Activated naive CD4-positive, alpha-beta T cell (primary cell): ENCODE measurements at places on chromosomes 12 and 14.

- DNase-seq, result no peak
Observed at GRCh38 chr12:4116251-4117111, 157.1 kb upstream of the CCND2 start.

GRCh38 chr12:14239350-14239934, 126.0 kb upstream of the ATF7IP start:
- DNase-seq, result no peak

GRCh38 chr12:51793201-51793600, 55.3 kb downstream of the FIGNL2 start:
- no peak for DNase-seq

DNA sequence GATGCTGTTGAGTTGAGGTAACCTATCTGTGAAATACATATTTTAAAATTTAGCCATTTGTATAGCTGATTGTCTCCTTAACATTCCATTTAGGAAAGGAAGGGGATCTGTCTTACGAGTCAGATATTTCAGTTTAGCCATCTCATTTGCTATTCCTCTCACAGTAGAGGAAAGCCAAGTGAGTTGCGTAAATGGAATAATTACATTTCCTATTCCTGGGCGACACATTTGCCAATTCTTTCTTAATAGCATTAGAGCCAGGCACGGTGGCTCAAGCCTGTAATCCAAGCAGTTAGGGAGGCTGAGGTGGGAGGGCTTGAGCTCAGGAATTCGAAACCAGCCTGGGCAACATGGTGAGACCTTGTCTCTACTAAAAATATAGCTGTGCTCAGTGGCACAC, 116.3 kb downstream of the TMX1 start:
- DNase-seq, result no peak

- no peak for DNase-seq
Observed at GRCh38 chr14:68585690-68586089, 207.2 kb downstream of the ZFP36L1 start.

GRCh38 chr12:51848326-51848727, at the start of gene FIGNL2:
Gene FIGNL2, minus strand, starts transcription at chr12:51848718. Its CDS starts 26,305 bp downstream, at chr12:51822413.
- DNase-seq, result no peak

GRCh38 chr12:91677556-91677955, 468.1 kb downstream of the BTG1 start:
- no peak for DNase-seq

- no peak for DNase-seq
Observed at GRCh38 chr12:31984806-31985591, 25.8 kb downstream of the RESF1 start.

DNA sequence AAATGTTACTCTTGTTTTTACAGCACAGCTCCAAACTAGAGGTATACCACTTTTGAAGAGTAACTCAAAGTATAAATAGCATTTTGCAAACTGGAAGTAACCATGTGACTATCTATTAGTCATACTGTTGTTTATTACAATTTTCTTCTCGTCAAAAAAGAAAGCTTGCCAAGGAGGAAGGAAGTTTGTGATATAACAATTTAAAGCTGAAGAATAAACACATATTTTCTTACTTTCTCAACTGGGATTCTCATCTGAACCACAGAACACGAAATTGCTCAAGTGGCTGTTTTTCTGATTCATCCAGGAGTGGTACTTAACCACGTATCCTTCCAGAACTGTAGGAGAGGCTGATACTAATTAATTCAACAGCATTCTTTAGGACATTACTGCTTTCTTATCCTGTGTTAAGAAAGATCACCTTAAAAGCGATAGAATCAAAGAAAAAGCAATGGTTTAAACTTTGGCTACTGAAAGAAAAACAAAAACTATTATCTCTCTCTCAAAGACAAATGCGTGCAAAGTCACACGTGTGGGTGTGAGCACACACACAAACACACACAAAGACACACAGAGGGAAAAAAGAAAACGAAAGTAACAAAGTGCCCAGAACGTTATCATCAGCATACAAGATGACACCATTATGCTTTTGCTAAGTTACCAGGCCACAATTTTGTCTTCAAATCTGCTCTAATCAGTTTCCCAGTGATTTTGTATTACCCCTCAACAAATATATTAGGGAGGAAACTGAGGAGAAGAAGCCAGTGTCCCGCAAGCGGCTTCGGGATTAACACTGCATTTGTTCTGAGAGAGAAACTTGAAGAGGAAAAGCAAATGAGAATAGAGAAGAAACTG, at the start of gene CLEC2B:
Gene CLEC2B (minus strand): TSS at position 48 of the 855 bp plus-strand sequence.
- no peak for DNase-seq

- DNase-seq, result no peak
Observed at GRCh38 chr12:32686340-32686739, 7.2 kb downstream of the DNM1L start.

GRCh38 chr12:120940799-120941198, 36.6 kb upstream of the SPPL3 start:
- no peak for DNase-seq

DNA sequence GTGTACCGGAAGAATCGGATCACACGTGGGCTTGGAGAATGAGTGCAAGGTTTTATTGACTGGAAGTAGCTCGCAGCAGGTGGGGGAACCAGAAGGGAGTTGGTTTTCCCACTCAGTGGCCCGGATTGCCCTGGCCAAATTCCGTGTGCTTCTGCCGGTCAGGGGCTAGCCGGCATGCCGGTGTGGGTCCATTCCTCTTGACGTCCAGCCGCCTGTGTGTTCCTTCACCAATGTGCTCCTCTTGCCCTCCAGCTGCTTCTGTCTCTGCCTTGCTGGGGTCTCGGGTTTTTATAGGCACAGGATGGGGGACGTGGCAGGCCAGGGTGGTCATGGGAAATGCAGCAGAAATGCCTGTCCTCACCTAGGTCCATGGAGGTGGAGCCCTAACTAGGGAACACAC, 11.0 kb downstream of the MYRFL start:
- DNase-seq, result no peak

- no peak for DNase-seq
Observed at GRCh38 chr14:35607380-35607779, 73.4 kb downstream of the INSM2 start.

GRCh38 chr14:64755781-64756221, 51.6 kb downstream of the PLEKHG3 start:
- DNase-seq, result no peak

- DNase-seq, result no peak
Observed at GRCh38 chr12:113044516-113044915, 12.0 kb upstream of the DTX1 start.

- no peak for DNase-seq
Observed at GRCh38 chr14:52836063-52836462, 44.7 kb upstream of the GNPNAT1 start.

GRCh38 chr14:49720744-49721143, 27.8 kb downstream of the KLHDC1 start:
- DNase-seq, result no peak

GRCh38 chr14:54881235-54881760, 21.3 kb downstream of the GCH1 start:
- DNase-seq, result no peak

GRCh38 chr12:104340177-104340576, 36.6 kb downstream of the EID3 start:
- DNase-seq, result no peak

DNA sequence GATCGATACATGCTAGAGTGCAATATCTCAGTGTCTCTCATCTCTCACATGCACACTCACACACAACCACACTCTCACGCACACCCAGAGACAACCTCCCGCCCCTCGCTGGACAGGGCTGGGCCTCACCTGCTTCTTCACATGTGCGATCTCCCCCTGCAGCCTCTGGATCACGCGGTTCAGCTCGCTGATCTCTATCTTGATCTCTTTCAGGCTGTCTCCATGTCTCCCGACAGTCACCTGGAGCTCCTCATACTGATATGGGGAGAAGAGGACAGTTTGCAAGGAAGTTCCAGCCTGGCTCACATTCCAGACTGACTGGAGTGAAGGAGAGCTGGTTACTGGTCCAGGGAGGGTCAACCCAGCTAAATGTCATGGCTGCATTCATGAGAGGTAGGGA, 4.4 kb downstream of the KRT2 start:
- DNase-seq, result no peak

GRCh38 chr14:87160989-87161388, 832.0 kb downstream of the GALC start:
- DNase-seq, result no peak

DNA sequence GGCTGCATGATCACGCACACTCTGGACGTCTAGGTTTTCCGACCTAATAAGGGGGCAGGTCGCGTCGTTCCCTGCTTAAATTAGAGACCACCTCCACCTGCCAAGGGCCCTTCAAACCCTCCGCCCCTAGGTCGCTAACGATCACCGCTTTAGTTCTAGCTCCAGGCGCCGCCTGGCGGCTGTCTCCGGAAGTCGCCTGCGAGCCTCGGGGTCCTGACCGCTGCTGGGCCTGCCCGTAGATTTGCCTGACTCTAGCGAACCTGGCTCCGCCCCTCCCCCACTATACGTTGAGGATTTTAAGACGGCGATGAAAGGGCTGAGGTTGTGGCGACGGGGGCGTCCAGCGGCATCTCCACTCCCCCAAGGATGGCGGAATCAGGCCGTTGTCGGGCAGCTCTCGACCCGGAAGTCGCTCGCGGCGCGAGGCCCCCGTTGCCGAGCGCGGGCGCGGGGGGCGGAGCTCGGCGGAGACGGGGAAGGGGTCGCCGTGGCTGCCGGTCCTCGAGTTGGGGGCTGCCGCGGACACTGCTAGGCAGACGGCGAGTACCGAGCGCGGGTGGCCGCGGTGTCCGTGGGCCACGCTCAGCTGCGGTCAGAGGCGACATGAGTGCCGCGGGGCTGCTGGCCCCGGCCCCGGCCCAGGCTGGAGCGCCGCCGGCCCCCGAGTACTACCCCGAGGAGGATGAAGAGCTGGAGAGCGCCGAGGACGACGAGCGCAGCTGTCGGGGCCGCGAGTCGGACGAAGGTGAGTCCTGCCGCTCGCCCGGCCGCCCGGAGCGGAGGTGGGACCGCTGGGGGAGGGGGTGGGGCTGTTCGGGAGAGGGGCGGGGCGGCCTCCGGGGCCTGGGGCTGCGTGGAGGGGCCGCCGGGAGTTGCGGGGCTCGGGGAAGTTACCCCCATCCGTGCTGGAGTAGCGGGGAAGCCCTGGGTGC, at the start of gene SUDS3:
Gene SUDS3 (plus strand): TSS at position 467 of the 932 bp plus-strand sequence. CDS start 137 bp downstream, at position 604.
- DNase-seq, result peak; percentile 92

DNA sequence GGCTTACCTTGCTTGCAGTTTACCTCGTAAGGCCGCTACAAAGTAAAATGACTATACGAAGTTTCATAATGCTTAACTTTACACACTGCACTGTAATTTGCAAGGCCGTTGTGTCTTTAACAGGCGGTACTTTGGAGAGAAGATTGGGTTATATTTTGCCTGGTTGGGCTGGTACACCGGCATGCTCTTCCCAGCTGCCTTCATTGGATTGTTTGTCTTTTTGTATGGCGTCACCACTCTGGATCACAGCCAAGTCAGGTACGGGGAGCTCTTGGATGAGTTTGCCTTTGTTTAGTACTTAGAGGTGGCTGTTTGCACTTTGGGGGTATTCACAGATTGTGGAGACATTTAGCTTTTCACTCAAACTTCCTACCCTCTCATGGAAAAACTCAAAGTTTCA, 167.8 kb downstream of the SLC5A8 start:
- no peak for DNase-seq

DNA sequence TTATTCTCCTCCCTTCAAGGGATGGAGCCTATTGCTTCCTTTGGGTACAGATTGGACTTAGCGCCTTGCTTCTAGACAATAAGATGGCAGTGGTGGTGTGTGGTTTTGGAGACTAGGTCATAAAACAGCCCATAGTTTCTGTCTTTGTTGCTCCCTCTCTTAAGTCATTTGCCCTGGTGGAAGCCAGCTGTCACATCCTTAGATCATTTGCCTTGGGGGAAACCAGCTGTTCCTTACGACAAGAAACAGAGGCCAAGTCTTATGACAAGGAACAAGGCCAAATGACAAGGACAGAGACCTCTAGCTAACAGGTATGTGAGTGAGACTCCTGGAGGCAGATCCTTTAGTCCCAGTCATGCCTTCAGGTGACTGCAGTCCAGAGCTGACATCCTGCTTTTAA, 9.2 kb upstream of the PALS1 start:
- DNase-seq, result no peak

DNA sequence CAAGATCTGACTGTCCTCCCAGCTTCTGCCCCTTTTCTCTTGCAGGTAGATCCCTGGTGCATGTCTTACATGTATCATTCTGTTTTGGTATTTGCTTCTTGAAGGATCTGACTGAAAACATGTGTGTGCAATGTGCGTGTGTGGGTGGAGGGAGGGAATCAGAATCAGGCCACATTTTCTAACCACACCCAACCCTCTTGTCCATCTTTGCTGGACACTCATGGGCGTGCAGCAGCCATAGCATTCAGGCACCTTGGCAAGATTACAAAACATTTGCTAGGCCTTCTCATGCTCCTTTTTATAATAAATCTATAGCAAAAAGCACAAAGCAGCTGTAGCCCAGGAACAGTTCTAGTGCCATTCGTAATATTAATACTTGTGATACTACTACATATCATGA, 233.6 kb upstream of the E2F7 start:
- DNase-seq, result no peak
